ENCODE measurements at places on chromosomes 16 and 17.

GRCh38 chr16:265711-266110, 10.0 kb downstream of the RGS11 start:
- no peak for DNase-seq

- no peak for DNase-seq
Observed at GRCh38 chr17:49387498-49388289, 25.6 kb upstream of the ZNF652 start.

DNA sequence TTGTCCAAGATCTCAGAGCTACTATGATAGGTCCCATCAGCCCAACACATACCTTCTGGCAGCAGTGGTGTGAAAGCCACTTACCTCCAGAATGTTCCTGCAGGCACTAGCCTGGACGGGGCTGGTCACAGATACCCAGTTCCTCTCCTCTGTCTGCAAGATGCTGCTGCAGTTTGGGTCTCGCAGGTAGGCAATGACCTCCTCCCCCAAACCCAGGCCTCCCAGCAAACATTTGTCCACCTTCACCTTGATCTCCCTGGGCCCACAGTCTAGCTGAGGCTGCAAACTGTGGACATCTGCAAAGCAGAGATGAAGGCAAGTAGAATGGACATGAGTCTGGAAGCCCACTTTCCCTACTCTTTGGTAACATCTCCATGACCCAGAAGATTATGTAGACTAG, 7.1 kb downstream of the GP2 start:
- no peak for DNase-seq

- DNase-seq = no peak
Observed at GRCh38 chr16:75919664-75920063, 193.4 kb upstream of the CPHXL start.

GRCh38 chr17:11719856-11720255, 121.6 kb downstream of the DNAH9 start:
- DNase-seq = no peak

GRCh38 chr17:47720754-47721533, 12.1 kb upstream of the TBX21 start:
- peak; percentile 95 for DNase-seq

DNA sequence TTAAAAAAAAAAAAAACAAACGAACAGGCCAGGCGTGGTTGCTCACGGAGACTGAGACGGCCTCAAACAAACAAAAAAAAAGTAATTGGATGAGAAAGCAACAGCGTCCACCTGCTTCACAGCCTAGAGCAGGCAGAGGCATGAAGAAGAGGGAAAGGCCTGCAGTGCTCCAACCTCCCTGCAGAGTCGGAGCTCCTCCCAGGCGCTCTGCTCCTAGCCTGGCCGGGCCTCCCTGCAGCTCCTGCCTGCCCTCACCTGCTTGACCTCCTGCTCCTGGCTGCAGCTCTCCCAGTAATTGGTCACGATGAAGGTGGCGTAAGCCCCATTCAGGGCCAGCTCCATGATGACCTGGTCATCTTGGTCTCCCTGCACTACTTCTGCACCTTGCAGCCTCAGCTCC, 5.5 kb downstream of the NMRAL1 start:
- DNase-seq = no peak

Data from stimulated activated CD4-positive, alpha-beta T cell treated with anti-CD3 and anti-CD28 coated beads, Interleukin-1b, Interleukin-23, amount 100 ng/mL, for 24 hours (primary cell).